ENCODE measurements at places on chromosomes 1 and 21. TPM values are rescaled to one million over a fixed set of nuclear protein-coding genes. Genes with fewer than 3 reads are reported as not detected.

GRCh38 chr21:25638660-25639550 is at the start of gene JAM2:
TSS of gene JAM2 (plus strand) at chr21:25639258. CDS start at chr21:25639822, 564 bp downstream.
- no peaks in the 10 kb centered on the region for H3K36me3 ChIP-seq
- H3K4me1 ChIP-seq: no peaks in the 10 kb centered on the region
- peaks cover 4% of the 10 kb centered on the region for H3K27me3 ChIP-seq
- no peak within 1 kb of the TSS for H3K4me3 ChIP-seq
- H3K27ac ChIP-seq: no peak within 1 kb of the TSS

DNA sequence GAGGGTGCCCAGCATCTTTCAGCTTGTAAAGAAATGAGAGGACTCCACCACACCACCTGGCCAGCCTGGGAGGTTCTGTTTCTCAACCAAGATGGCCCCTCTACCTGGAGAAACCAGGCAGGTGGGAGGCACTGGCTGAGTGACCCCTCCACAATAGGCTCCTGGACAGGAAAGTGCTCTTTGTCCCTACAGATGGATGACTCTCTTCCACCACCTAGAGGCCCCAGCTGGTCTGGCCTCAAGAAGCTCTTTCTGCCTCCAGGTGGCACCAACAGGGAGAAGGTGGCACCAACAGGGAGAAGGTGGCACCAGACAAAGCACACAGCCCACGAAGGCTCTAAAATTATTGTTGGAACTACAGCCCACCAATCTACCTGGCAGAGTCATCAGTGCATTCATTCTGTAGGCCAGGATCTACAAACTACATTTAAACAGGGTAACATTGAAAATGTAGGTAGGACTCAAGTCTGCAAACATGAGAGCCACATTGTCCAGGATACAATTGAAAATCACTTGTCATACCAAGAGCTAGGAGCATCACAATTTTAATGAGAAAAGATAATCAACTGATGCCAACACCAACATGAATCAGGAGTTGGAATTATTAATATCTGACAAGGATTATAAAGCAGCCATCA is 14.4 kb downstream of the TMPRSS3 start:
- H3K4me3 ChIP-seq: no peak overlapping the region
- H3K36me3 ChIP-seq: no peaks in the 10 kb centered on the region
- peaks cover 3% of the 10 kb centered on the region for H3K4me1 ChIP-seq
- DNase-seq: peak; percentile 59
- no peaks in the 10 kb centered on the region for H3K27me3 ChIP-seq

DNA sequence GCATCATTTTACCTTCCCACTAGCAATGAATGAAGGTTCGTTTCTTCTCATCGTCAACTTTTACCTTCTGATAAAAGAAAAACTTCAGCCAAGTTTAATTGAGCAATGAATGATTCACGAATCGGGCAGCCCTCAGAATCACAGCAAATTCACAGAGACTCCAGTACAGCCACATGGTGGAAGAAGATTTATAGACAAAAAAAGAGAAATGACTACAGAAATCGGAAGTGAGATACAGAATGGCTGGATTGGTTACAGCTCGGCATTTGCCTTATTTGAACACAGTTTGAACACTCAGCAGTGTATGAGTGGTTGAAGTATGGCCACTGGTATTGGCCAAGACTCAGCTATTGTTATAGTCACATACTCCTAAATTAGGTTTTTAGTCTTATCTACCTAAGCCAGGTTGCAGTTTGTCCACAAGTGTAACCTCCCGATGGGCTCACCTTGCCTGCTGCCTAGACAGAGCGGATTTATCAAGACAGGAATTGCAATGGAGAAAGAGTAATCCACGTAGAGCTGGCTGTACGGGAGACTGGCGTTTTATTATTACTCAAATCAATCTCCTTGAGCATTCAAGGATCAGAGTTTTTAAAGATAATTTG is 15.3 kb downstream of the AK4 start:
- H3K4me3 ChIP-seq: no peak overlapping the region
- DNase-seq: no peak
- no peak overlapping the region for H3K27ac ChIP-seq
- H3K4me1 ChIP-seq: peaks cover 22% of the 10 kb centered on the region
- no peaks in the 10 kb centered on the region for H3K27me3 ChIP-seq

GRCh38 chr1:64251971-64252370 is 48.5 kb downstream of the UBE2U start:
- H3K4me3 ChIP-seq: no peak overlapping the region
- no peak overlapping the region for H3K27ac ChIP-seq
- no peaks in the 10 kb centered on the region for H3K36me3 ChIP-seq
- no peaks in the 10 kb centered on the region for H3K27me3 ChIP-seq
- no peak for DNase-seq

DNA sequence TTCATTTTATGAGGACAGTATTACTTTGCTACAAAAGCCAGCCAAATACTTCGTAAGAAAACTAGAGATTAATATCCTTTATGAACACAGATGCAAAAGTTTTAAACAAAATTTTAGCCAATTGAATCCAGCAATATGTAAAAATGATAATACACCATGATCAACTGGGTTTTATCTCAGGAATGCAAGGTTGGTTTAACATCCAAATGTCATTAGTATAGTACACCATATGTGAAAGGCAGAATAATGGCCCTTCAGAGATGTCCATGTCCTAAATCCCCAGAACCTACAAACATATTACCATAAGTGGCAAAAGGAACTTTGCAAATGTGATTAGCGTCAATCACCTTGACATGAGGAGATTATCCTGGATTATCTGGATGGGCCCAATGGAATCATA is 16.7 kb upstream of the KCNJ6 start:
- H3K4me1 ChIP-seq: no peaks in the 10 kb centered on the region
- no peak for DNase-seq
- H3K27me3 ChIP-seq: no peaks in the 10 kb centered on the region
- H3K4me3 ChIP-seq: no peak overlapping the region
- H3K27ac ChIP-seq: no peak overlapping the region

DNA sequence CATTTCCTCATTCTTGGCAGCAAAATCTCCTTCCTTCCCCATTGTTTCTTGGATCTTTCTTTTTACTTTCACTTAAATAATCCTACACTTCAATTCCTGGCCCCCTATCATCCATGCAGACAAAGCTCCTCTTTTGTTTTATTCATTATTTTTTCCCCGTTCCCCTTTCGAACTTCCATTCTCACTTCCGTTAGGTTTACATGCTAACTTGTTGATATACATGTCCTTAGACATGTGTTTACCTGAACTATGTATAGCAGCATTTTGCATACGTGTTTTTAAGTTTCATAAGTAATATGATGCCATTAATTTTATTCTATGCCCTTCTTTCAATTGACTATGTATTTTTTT is 67.0 kb upstream of the LYST start:
- DNase-seq: no peak
- H3K36me3 ChIP-seq: no peaks in the 10 kb centered on the region
- H3K4me3 ChIP-seq: no peak overlapping the region
- H3K4me1 ChIP-seq: peaks cover 2% of the 10 kb centered on the region
- no peak overlapping the region for H3K27ac ChIP-seq

GRCh38 chr1:58576325-58576726 is 726 bp downstream of the TACSTD2 start:
- H3K27me3 ChIP-seq: no peaks in the 10 kb centered on the region
- no peaks in the 10 kb centered on the region for H3K36me3 ChIP-seq
- DNase-seq: no peak

DNA sequence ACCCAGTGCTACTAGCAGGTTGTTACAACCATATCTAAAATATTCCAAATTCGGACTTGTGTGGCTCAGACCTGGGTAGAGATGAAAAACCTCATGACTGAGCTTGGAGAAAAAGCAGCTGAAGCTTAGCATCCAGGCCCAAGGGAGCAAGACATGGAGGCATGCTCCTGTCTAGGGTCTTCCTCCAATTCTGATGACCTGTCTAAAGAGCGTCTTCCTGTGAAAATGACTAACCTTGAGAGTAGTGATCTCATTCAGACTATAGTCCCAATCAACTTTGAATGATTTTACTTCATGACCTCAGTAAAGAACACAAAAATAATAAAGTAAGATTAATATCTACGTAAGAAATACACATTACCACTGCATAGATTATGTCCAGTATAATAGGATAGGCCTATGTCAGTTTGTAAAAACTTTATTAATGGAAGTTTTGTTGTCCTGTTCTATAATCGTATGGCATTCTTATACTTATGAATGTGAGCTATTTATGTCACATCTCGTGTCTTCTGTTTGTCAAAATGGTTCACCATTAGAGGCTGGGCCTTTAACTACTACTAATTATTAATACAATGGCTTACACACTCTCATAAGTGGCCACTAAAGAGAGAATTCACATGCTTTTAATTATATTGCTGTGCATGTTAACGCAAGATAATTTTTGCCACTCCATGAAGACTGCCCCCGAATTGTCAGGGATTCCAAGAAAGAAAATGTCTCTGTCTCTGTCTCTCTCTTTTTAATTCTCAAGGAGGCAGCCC is 201.3 kb downstream of the NCAM2 start:
- H3K27me3 ChIP-seq: no peaks in the 10 kb centered on the region
- H3K4me3 ChIP-seq: no peak overlapping the region
- H3K27ac ChIP-seq: no peak overlapping the region
- no peaks in the 10 kb centered on the region for H3K4me1 ChIP-seq

GRCh38 chr1:94081566-94082344 is 39.2 kb downstream of the ABCA4 start:
- no peak for DNase-seq
- no peak overlapping the region for H3K27ac ChIP-seq
- no peaks in the 10 kb centered on the region for H3K27me3 ChIP-seq
- H3K36me3 ChIP-seq: no peaks in the 10 kb centered on the region

DNA sequence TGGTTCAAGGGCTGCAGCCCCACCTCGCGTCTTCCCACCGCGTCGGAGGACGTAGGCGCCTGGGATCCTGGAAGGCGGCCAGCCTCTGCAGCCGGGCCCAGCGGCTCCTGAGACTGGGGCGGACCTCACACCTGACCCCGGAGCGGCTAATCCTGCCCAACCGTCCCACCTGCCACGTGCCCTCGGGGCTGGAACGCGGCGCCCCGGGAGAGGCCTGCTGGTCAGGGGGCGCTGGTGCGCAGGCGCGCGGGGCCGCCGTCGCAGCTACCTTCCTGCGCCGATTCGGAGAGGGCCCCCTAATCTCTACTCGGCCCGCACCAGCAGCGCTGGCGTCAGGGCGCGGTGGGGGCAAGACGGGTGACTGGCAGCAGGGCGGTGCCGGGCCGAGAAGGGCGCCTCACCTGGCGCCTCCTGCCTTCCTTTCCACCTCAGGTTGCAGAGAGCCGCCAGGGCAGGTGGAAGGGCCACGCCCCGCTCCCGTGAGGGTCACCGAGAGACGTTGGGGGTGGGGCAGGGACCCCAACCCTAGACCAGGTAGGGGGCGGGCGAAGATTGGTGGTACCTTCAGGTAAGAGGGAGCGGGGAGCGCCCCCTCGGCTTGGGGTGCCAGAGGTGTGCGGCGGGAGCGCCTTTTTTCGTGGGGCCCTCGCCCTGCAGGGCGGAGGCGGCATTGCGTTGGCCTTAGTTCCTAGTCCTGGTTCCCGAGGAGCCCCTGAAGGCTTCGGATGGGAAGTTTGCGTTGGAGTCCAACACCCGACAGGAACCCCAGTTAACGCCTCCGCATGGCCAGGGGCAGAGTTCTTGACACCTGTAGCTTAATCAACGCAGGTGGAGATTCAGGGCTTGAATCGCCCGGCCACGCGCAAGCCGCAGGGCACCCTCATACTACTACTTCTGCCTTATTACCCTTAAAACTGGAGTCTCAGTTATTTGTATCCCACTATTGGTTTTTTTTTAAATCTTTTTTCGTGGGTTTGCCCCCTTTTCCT is at the start of gene TDRD5:
Gene TDRD5 (plus strand): TSS at position 241 of the 989 bp plus-strand sequence. CDS start 784 bp downstream, outside the sequence.
- DNase-seq: no peak
- H3K36me3 ChIP-seq: no peaks in the 10 kb centered on the region
- no peak within 1 kb of the TSS for H3K27ac ChIP-seq
- no peaks in the 10 kb centered on the region for H3K4me1 ChIP-seq
- H3K27me3 ChIP-seq: no peaks in the 10 kb centered on the region
- no peak within 1 kb of the TSS for H3K4me3 ChIP-seq

DNA sequence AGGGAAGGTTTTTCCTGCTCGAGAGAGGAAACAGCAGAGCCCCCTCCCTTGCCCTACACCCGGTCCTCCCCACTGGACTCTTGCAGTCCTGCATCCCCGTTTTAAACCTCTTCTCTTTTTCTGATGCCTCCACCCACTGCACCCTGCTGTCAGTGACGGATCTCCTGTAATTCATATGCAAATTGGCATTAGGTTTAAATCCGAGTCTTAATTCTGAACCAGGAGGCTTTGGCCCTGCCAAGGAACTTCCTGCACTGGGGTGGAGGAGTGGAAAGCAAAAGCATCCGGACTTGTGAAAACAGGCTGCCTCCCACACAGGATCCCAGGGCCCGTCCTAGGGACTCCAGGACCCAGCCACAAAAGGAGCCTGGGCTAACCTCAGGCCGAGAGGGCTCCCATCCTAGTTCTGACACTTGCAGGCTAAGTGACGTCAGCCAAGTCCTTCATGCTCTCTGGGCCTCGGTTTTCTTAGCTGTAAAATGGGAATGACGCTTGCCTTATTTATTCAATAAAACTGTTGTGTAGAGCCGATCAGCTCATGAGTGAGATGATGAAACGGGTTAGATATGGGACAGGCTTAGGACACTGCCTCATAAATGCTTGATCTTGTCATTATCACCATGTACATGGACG is 613.3 kb downstream of the AJAP1 start:
- no peak for DNase-seq
- no peaks in the 10 kb centered on the region for H3K36me3 ChIP-seq
- H3K27ac ChIP-seq: no peak overlapping the region
- H3K4me1 ChIP-seq: no peaks in the 10 kb centered on the region
- H3K4me3 ChIP-seq: no peak overlapping the region

DNA sequence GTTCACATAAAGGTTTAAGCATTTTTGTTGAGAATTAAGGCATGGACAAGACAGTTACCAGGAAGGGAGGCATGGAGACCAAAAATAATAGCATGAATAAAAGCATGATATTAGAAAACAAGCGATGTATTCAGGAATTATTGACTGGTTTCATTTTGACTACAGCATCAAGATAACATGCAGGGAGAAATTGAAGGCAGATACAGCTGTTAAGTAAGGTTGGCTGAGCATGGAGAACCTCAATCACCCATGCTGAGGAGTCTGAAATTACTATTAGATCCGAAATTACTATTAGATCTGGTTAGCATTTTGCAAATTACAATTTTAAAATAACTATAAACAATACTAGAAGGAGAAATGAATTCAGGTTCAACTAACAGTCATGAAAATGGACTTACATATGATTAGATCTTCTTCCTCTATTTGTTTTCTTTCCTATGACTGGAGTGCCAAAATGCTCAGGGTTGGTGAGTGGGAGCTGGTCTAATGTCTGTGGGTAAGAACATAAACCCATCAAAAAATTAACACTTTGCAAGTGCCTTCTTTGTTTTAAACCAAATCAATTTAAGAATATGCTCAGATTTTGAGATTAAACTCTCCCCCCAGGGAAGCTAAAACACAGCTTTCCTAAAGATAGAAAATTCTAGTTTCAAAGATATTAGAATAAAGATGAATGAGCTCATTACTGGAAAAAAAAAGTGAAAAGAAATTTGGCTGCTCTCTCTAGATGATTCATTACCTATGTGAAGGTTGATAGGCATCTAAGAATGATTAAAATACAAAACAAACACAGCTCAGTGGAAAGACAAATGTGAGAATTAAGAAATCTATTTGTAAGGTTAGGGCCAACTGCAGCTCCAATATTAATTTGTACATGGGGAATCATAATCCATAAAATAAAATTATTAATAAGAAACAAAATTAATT is 81.7 kb downstream of the ARID4B start:
- H3K27me3 ChIP-seq: no peaks in the 10 kb centered on the region
- DNase-seq: no peak
- H3K27ac ChIP-seq: no peak overlapping the region
- no peaks in the 10 kb centered on the region for H3K4me1 ChIP-seq
- H3K36me3 ChIP-seq: no peaks in the 10 kb centered on the region
- H3K4me3 ChIP-seq: no peak overlapping the region

GRCh38 chr1:45325851-45326506 is 716 bp upstream of the HPDL start:
- no peak overlapping the region for H3K4me3 ChIP-seq
- no peaks in the 10 kb centered on the region for H3K4me1 ChIP-seq
- no peak overlapping the region for H3K27ac ChIP-seq
- H3K36me3 ChIP-seq: no peaks in the 10 kb centered on the region

Gene CRYBG2
- 10.5 TPM for total RNA-seq

Gene ASAP3
- 19.7 TPM for total RNA-seq

Gene ADAMTS4
- not detected for total RNA-seq
